Posterior cingulate gyrus (tissue), 11 donors: ENCODE measurements at places on chromosomes 2 and 18.

- DNase-seq: no peak
Measured at GRCh38 chr2:98158305-98158704, 71.3 kb downstream of the VWA3B start.

DNA sequence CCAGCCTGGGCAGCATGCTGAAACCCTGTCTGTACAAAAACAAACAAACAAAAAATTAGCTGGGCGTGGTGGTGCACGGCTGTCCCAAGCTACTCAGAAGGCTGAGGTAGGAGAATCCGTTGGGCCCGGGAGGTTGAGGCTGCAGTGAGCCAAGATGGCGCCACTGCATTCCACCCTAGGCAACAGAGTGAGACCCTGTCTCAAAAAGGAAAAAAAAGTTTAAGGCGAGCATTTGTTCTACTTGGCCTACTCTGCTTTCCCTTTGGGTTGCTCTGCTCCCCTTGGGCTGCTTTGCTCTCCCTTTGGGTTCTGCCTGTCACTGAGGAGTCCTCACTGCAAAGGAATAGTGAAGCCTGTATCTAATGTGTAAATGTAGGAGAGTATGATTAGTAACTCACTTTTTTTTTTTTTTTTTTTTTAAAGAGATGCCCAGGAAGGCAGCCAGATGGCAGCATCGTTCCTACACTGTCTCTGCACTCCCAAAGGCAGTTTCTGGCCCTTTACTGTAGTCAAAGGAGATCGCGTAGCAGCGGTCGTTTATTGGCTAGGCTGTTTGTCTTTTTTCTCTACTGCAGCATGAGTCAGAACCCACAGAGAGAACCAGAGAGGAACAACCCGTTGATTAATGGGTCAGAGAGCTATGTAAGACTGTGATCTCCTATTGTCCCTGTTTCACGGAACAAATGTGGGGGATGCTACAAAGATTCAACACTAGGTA is 118.3 kb upstream of the CWC22 start:
- DNase-seq: peak; percentile 81

DNA sequence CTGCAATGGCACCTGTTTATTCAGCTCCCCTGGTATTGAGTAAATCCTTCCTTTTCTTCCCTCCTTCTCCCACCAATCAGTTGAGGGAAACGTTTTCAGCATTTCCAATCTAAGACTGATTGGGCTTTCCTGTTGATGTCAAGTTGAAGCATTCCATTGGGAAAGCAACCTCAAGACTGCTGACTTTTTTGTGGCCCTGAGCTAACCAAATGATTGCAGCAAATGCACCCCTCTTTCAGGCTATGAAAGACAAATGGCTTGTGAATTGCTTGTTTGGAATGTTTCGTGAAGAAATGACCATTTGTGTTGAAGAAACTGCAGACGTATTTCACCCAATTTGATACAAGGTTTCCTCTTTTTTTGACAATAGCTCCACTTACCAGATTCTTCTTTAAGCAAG is 303.5 kb downstream of the EPHA4 start:
- DNase-seq: no peak

DNA sequence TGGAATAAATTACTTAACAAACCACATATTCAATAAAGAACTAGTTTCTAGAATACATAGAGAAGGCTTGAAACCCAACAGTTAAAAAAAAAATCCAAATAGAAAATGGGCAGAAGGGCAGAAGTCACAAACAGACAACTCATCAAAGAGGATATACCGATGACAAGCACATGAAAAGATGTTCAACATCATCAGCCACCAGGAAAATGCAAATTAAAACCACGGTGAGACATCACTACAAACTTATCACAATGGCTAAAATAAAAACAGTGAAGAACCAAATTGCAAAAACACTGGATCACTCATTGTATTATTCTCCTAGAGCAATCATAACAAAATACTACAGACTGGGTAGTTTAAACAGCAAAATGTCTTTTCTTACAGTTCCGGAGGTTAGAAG is 14.5 kb downstream of the SESTD1 start:
- DNase-seq: no peak

- no peak for DNase-seq
Measured at GRCh38 chr2:237660381-237660900, 33.1 kb downstream of the LRRFIP1 start.

DNA sequence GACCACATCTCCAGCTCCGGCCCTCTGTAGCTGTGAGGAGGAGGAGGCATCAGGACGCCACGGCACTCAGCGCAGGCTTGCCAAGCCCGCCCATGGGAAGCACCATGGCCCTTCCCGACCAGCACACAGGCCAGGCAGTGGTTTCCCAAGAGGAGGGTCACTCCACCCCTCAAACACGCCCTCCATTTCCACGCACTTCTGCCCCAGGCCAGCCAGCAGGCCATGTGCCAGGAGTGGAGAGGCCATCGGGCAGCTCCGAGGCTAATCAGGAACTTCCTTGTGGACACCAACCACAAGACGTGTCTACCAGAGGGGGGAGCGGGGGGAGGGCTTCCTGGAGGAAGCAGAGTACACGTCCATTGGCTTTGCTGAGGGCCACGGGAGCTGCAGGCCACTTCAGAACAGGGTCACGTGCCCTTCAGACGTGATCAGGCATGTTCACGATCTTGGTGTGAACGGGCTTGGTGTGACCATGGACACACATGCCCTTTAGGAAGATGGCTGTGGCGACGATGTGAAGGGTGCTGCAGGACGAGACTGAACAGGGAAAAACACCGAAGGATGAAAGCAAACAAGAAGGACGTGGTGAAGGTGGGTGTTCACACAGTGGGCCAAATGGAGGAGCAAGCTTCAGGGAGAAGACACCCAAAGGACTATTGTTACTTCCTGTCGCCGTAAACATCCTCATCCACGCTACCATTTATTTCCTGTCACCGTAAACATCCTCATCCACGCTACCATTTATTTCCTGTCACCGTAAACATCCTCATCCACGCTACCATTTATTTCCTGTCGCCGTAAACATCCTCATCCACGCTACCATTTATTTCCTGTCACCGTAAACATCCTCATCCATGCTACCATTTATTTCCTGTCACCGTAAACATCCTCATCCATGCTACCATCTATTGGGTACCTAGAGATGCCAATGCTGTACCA is 6.5 kb upstream of the MTERF4 start:
- DNase-seq: no peak

GRCh38 chr2:18346344-18346743 is 214.1 kb downstream of the RDH14 start:
- no peak for DNase-seq

DNA sequence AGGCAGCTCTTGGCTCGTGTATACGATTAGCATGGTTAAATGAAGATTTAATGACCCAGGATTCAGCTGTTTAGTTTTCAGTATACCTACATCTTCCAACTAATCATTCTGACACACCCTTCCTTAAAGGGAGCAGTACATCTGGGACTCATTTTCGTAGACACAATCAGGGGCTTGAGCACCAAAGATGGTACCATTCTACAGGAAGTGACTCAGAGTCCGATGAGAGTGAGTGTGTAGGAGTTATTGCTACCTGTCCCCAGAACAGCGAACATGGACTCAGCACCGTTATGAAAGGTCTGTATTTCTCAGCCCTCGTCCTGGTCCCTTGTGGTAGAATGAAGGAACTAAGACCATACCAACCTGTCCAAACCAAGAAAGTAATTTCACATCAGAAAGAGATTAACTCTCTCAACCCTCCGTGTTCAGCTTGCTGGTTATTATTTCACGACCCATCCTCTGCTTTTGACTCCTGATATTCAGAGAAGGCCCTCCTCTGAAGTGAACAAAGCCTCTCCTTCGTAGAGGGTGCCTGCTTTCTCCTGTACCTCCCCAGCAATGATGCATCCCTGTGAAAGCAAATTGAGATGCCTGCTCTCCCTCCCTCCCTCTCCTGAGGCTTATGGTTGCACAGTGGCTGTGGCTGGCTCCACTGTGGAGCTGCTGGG is 214.8 kb downstream of the MTX2 start:
- no peak for DNase-seq

DNA sequence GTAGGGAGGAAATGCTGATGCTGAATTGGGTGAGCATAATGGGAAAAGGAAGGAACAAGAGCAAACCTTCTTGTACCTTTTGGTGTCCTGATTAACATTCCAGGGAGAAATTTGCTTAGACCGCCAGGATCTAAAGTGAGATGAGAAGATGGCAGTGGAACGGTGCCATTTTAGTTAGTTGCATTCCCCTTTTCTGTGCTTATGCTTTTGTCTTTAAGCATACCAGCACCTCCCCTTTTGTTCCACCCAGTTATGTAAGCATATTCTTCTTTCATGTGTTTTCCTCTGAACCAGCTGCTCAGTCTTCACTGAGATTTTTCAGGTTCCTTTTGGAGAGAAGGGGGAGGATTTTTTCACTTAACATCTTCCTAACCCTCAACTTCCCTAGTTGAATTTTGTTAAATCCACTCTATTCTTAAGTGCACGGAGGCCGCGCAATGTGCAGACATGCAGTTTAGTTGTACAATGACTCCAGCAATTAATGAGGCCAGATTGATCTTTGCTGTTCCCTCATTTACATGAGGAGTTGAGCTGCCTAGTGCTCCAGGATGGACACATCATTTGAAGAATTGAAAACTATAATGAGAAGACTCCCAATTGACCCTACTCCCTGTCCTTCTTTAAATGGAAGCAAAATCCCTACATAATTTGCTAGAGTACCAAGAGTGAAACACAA is 73.9 kb downstream of the MAP4K4 start:
- no peak for DNase-seq

GRCh38 chr2:207215308-207215707 is 49.6 kb upstream of the KLF7 start:
- DNase-seq: no peak

GRCh38 chr2:61943251-61943650 is 37.8 kb downstream of the COMMD1 start:
- no peak for DNase-seq

GRCh38 chr2:98649992-98650375 is 41.6 kb downstream of the UNC50 start:
- DNase-seq: no peak

GRCh38 chr2:228545041-228545747 is 363.7 kb upstream of the SPHKAP start:
- DNase-seq: no peak

GRCh38 chr2:116687371-116687770 is 1127.1 kb upstream of the DDX18 start:
- no peak for DNase-seq

DNA sequence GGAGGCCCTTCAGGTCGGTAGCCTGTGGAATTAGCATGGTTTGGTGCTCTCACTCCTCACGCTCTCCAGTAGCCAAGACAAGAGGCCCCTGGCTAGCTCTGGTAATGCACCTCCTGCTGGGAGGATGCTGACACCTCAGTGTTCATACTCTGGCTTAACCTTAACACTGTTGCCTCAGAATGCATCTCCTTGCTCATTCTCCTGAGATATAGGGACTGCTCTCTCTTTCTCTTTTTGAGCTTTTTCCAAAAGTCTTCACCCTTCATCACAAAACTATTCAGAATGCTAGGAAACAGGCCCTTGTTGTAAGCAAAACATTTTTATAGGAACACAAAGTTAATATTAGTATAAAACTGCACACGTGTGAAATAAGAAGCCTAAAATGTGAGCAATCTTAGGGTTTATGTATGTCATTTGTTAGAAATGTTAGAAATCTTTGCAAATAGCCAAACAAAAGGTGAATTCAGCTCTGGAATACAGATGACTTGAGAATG is 17.3 kb upstream of the IMPA2 start:
- DNase-seq: no peak

- no peak for DNase-seq
Measured at GRCh38 chr2:234025891-234026401, 24.6 kb upstream of the SPP2 start.

DNA sequence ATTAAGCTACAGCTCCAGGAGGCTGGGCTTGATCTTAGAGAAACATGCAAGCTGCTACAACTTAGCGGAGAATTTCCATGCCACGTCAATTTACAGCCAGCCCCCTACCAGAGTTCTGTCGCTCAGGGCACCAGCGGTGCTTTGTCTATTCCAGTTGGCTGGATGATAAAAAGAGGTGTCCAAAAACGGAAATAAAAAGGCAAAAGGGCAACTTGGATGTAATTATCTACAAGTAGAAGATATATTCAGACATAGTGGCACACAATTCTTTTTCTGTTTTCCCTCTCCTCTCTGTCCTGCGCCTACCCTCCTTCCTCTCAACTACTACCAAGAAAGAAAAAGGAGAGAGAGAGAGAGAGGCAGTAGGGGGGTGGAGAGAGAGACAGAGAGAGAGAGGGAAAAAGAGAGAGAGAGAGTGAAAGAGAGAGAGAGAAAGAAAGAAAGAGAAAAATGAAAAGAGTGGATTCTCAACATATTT is 363 bp upstream of the RFTN2 start:
- DNase-seq: peak; percentile 84

DNA sequence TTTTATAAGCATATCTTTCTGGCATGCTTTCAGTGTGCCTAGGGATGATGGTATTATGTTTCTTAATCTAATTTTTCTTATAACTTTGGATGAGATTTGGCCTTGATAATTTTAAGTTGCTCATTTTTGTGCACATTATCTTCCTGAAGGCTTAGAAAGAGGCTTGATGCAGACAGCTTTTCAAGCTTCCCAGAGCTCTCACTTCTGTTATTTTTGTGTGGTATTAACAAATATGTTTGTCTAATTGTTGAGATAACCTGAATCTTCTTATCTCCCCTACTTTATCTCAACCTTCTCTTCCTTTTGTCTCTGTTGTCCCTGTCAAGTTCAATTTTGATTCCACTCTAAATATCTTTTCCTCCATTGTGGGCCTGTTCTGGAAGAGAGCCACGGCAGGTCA is 113.2 kb upstream of the LRRTM1 start:
- no peak for DNase-seq

DNA sequence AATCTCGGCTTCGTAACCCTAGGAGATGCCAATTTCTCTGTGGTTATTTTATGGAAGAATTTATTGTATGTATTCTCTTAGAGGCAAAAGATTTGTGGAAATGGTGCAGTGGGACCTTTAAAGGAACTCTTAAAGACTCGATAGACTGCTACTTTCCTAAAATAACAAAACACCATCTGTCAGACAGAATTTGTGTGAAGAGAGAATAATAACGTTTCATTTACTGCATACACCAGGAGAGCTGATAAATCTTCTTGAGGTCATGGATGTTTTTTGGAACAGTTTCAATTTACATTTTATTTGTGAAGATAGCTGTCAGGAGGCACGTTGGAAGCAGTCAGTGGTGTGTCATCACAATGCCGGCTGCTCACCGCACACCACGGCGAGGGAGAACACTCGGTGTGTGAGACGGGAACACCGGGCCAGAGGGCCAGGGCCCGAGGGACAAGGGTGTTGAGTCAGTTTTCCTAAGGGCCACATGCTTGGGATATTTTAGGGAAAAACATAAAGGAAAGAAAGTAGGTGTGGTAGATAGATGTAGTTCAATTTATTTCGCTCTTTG is 1681.0 kb upstream of the DDX18 start:
- DNase-seq: no peak

GRCh38 chr2:233442028-233442310 is 87.7 kb downstream of the DGKD start:
- no peak for DNase-seq

DNA sequence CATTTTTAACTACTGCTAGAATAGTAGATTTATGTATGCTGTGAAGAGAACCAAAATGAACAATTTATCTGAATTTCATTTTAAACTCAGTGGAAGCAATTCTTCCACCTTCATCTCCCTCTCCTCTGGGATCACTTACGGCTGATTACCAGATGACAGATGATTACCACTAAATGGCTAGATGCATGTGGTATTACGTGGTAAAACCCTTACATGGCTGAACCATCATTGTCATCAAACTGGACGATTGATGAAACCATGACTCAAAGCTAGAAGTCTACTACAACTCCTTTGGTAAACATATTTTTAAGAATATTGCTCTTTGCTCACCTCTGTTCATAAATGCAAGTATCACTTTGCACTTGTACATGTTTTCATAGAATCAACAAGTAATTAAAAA is 48.5 kb upstream of the DOCK10 start:
- no peak for DNase-seq

- DNase-seq: no peak
Measured at GRCh38 chr2:202599105-202599504, 35.7 kb upstream of the FAM117B start.
